ENCODE measurements at places on chromosomes 3 and 15.
A peak's percentile ranks its signal among the peaks of the same experiment; 100 is the strongest.

- DNase-seq = no peak
Measured at GRCh38 chr3:58697561-58697960, 31.0 kb upstream of the FAM3D start.

GRCh38 chr3:125694761-125695294 is 99.5 kb upstream of the OSBPL11 start:
- DNase-seq = no peak

DNA sequence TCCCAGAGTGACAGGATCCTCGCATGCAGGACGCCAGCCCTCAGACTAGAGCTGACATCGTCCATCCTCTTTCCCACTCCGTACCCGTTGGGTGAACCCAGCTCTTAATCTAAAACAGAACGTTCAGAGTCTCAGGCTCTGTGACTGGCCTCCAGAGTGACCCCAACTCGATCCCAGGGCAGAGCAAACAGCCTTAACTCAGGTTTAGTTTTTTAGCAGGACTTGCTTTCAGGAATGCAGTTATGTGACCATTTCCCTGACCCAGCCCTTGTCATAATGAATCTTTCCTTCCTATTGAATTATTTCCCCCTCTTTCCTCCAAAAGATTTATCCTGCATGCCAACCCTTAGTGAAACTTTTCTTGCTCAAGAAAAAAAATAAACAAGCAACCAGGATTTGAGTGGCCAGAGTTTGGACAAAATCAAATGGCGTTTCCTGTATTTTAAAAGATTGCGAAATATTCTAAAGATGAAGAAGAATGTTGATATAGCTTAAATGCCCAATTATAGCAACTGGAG is 47.8 kb upstream of the RARB start:
- no peak for DNase-seq

DNA sequence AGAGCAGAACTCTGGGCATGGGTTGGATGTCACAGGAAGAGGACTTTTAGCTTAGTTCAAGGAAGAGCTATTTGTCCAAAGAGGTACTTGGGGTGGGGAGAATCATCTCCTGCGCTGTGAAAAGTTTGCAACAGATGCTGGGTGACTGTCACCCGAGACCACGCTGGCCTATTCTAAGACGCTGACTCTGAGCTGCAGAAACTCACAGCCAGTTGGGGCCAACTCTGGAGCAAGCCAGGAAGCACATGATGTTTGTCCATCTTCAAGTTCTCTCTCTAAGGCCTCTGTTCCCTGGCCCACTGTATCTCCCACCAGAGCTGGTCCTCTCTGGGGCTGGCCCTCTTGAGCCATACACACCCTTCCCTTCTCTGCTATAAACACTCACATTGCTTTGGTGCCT is 17.9 kb upstream of the CDCP1 start:
- DNase-seq = no peak

GRCh38 chr3:145191543-145191942 is 969.4 kb downstream of the PLOD2 start:
- no peak for DNase-seq

- DNase-seq = no peak
Measured at GRCh38 chr3:70982284-70982683, 601.2 kb downstream of the FOXP1 start.

- no peak for DNase-seq
Measured at GRCh38 chr3:37559461-37559860, 302.2 kb upstream of the CTDSPL start.

DNA sequence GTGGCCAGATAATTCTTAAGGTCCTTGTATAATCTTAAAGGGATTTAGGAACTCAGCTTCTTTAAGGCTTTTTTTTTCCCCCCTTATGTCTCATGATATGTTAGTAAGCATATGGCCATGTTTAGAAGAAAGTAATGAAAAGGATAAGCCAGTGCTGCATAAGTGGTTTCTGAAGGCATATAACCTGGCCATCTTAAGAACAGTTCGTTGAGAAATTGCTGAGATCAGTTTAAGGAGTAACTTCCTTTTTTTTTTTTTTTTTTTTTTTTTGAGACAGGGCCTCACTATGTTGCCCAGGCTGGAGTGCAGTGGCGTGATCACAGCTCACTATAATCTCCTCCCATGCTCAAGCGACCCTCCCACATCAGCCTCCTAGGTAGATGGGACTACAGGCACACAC is 51.7 kb downstream of the UBE2E2 start:
- DNase-seq = no peak

DNA sequence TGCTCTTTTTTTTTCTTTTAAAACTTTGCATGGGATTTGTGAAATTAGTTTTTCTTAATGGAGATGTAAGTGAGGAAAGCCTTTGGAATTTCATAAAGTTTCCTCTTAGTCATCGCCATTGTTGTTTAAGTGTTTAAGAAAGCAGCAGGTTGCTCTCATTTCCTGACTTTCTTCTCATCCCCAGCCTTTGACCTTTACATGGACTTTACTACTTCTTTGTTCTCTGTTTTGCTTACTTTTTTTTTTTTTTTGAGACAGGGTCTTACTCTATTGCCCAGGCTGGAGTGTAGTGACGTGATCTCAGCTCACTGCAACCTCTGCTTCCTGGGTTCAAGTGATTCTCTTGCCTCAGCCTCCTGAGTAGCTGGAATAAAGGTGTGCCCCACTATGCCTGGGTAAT is 38.6 kb downstream of the FBXL2 start:
- no peak for DNase-seq

- DNase-seq = no peak
Measured at GRCh38 chr15:74712311-74712710, 13.0 kb downstream of the CYP1A1 start.

DNA sequence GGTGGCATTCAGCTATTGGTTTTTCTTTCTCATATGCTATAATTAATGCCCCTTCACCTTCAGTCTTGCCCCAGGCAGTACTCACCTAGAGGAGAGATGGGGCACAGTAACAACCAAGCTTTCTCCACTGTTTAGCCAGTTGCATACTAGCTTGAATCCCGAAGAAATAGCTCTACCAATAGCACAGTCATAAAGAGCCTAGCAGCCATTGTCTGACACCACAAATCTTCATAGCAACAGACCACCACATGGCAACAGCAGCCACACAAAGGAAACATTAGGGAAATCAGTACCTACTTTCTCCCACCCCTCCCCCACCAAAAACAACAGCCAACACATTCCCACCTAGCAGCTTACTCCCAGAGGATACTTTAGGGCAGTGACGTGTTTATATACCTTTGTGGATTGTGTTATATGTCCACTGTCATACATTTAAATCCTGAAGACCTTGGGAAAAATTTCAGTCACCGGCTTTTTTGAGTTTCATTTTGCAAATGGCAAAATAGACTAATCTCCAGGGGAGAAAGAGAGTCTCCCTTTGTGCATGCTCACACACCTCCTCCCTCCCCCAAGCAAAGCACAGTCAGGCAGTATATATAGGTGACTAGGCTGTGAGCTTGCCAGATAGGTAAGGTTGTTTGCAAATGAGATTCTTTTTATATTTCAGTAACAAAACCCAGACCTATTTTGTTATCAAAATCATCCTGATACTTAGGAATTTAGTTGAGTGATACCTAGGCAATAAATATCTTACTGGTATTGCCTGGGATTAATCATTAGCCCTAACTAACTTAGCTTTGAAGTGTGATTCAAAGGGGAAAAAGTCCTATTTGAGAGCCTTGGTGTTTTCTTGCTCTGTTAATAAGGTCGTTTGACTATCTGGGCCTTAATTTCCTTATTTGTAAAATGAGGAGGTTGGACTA is 140.6 kb downstream of the RBPMS2 start:
- peak; percentile 16 for DNase-seq

DNA sequence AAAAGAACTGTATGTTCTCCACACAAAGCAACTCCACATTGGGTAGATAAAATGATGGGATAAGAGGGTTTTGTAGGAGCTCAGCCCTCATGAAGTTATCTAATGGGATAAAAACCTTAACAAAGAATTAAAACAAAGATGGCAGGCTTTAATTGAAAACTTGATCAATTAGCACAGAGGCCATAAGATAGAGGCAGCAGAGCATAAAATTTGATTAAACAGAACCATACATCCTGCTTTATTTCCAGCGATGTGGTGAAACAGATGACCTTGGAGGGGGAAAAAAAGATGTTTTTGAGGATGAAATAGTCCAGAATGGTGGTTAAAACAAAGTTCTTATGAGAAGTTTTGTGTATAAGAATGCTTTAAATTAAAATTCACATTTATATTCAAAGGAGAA is 130.9 kb upstream of the ALCAM start:
- DNase-seq = no peak

DNA sequence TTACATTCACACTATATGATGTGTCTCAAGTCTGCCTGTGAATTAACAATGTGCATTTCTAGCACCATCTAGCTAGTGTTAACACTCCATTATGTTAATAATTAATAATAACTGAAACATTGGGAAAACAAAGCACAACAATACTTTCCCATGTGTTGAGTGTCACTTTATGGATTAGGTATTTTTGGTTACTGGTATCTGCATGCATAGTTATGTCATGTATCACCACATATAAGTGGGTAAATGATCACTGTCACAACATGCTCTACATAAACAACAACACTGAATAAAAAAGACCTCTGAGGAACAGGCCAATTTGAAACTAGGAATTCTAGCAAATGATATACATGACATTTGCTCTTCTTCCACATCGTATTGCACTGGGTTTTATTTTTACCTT is 74.7 kb downstream of the MLH1 start:
- DNase-seq = no peak

DNA sequence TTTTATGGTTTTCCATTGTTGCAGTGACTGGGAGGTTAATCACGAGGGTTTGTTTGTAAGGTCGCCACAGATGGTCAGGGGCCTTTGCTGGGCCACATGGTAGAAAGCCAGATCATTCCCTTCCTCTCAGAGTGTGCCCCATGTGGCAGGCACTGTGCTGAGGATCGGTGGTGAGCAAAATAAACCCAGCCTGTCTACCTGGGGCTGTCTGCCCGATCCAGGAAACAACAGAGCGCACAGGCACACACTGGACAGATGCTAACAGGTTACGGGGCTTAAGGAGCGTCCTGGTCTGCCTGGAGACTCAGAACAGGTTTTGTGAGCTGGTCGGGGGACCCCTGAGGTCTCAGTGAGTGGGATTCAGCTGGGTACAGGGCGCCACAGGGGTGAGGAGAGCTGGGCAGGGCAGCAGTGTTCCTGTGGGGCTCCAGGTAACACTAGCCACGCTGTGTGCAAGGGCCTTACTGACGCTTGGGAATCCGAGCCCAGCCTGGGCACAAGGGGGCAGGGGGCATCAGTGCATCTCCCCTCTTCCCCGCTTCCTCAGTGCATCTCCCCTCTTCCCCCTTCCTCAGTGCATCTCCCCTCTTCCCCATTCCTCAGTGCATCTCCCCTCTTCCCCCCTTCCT is 136.4 kb downstream of the DNAJB8 start:
- DNase-seq = no peak

- no peak for DNase-seq
Measured at GRCh38 chr15:74131628-74132413, 1.4 kb downstream of the ISLR2 start.

DNA sequence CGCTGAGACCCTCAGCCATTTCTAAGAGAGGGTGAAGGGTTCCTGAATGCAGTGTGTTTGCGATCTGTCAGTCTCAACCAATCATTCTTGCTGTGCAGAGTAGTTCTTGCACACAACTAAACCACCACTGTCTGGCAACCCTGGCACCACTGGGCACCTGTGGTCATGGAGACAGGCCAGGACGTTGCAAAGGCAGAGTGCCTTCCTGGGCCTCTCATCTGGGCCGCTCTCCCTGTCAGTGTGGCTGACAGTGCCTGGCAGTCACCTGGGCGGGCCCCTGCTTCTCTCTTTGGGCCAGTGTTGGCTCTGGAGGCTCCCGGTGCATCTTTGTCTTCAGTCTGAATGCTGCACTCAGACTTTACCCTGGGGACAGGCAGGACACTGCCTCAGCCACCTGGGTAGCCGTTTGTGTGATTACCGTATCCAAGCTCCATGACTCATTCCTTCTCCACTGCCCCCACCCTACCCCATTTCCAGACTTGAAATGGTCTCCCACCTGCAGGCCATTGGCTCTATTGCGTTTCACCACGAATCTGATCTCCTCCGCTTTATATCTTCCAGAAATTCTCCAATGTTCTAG is 104.6 kb upstream of the KLF13 start:
- DNase-seq = no peak

DNA sequence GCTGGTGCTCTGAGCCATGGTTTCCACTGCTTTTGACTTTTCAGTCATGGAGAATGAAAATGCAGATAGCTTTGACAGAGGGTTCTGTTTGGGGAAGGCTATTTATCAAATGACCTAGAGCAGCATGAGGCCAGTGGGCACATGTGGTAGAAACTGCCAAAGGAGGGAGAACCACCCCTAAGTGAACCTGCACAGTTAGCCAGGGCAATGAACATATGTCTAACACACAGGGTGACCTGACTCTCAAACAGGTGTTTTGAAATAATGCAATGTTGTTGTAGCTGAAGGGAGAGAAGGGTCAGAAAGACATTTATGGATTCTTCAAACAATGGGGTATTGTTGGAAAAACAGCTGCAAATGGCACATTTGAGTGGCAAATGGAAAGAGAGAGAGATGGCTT is 174.4 kb upstream of the FAM3D start:
- DNase-seq = no peak

- DNase-seq = no peak
Measured at GRCh38 chr3:18054625-18055024, 312.2 kb upstream of the TBC1D5 start.

DNA sequence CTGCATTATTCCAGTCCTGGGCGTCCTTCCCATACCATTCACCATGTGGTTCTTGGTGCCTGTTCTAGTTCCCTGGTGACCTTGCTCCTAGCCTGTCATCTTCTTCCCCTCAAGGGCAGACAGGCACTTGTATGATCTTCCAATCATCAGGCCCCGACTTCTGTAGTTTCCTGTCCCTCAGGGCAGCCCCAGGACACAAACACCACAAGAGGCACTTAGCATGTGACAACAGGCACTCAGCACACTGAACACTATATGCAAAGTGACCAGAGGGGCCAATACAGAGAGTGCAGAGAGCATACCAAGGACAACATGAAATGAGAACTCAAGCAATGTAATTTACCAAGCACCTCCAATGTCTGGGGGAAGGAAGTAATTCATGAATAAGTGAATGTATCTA is 17.9 kb downstream of the TMEM40 start:
- no peak for DNase-seq

DNA sequence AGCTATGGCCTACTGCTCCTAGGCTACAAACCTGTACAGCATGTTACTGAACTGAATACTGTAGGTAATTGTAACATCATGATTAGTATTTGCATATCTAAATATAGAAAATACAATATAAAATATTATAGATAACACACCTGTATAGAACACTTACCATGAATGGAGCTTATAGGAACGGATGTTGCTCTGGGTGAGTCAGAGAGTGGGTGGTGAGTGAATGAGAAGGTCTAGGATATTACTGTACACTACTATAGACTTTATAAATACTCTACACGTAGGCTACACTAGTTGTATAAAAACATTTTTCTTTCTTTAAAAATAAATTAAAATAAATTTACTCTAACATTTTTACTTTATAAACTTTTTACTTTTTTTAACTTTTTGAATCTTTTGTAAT is 224.0 kb upstream of the CBLB start:
- DNase-seq = no peak

DNA sequence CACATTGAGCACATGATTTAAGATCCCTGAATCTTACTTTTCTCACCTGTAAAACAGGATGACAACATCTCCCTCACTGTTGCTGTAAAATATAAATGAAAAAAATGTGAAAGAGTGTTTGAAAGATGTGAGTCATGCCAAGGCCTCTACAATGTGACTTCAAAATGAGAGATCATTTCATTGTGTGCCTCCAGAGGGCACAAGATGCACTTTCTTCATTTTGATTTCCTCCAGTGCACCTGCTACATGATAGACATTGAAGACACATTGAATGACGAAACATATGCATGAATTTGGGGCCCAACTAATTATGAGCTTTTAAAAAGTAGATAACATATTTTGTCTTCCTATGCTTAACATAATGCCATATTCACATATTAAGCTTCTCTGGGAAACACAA is 170.3 kb downstream of the MOBP start:
- DNase-seq = no peak
